ENCODE measurements at places on chromosomes 1 and 21.

DNA sequence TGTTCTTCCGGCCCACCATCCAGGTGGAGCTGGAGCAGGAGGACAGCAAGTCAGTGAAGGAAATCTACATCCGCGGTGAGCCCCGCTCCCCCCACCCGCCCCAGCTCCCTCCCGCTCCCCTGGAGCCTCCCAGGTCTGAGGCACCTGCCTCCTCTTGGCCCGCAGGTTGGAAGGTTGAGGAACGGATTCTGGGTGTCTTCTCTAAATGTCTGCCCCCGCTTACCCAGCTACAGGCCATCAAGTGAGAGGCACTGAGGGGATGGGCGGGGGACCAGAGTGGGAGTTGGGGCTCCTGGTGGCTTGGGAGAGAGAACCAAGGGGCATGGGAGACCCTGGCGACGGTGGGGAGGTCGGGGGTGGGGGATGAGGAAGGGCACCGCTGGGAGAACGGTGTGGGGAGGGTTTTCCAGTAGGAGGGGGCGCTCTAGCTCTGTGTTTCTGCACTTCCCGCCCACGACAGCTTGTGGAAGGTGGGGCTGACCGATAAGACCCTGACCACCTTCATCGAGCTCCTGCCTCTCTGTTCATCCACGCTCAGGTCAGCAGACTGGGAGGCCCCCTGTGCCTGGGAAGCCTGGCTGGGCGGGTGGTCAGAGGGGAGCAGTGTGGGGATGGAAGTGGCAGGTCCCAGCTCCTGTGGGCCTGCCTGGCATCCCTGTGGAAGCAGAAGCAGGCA lies 4.2 kb downstream of the LRRC71 start:
- no peak for DNase-seq

- no peak for DNase-seq
Measured at GRCh38 chr1:43358121-43358745, 548 bp upstream of the CDC20 start.

- DNase-seq: no peak
Measured at GRCh38 chr1:27446496-27447020, 43.4 kb downstream of the WASF2 start.

DNA sequence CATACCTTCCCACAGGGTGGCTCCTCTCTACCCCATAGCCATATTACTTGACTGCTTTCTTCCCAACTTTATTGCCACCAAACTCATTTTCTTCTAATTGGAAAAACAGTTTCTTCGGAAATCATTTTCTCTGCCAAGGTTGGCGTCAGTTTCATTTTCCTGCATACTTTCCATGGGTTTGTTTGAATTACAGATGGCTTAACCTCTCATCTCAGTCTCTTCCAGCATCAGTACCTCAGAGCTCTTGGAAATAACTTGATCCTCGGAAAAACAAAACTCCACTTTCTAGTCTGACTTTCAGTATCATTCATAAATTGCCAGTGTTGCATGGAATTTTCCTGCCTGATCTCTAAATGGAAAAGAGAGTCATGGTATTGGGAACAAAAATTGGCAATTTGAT lies 20.3 kb upstream of the PRDM2 start:
- no peak for DNase-seq

DNA sequence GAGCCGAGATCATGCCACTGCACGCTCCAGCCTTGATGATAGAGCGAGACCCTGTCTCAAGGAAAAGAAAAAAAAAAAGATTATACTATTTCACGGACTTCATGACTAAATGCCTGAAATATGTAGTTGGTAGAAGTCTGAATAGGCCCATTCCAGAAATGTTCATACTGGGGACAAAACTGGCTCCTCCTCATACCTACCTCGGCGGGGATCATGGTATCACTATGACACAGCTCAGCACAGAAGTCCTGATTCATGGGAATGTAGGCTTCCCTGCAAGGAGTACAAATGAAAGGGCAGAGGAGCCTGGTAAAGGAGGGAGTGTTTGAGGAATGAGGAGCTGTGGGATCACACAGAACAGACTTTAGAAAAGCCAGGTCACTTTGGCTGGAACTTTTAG lies 5.0 kb downstream of the SPATA46 start:
- no peak for DNase-seq
